Stimulated activated CD4-positive, alpha-beta T cell treated with anti-CD3 and anti-CD28 coated beads, Interleukin-12 subunit alpha, Interleukin-12 subunit beta, amount 100 ng/mL, for 24 hours (primary cell): ENCODE measurements at places on chromosomes 7 and 10.

DNA sequence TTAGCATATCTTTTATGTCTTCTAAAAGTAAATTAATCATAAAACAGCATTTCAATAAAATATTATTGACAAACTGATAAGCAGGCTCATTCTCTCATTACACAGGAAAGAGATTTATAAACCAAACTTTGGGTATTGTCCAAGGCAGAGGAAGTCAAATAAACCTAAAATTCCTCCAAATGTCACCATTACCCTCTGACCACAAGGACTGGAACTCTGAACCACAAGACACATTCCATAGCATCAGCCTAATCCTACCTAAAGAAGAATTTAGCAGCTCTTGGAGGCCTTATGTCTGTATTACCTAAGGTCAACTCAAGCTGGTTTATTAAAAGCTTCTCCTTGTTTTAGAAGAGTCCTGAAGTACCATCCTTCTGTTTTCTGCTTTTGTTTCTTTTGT lies 82.4 kb upstream of the SLC13A1 start:
- no peak for DNase-seq

DNA sequence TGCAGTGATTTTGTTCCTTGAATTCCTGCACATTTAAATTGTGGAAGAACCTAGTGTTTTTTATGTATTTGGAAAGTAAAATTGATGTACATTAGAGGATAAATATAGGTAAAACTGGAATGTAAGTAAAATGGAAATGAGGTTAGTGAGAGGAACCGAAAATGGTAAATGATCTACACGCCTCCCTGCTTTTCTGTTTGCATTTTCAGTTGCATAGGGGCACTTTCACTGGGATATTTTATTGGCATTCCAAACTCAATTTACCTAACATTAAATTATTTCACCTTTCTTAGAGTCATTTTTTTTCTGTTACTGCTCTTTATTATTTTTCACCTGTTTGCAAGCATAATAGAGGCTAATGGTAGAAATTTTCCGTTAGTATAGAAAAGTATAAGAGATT lies 8.0 kb downstream of the CDK13 start:
- DNase-seq = no peak

DNA sequence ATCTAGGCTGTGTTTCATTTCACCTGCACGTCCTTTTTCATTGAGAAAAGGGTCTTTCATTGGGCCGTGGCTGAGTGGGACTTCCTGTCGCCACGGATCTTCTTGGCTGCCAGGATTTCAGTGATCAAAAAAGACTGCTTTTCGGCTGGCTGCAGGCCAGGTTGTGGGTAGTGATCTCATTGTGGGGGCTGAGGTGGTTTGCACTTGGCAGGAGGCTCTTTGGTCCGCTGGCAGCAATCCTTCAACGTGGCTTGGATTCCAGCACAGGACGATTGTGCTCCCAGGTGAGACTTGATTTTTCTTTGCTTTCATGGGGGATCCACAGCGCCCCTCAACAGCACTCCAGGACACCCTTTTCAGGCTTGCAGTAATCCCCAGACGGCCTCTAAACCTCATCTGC lies 29.0 kb upstream of the ZNF273 start:
- DNase-seq = no peak

- no peak for DNase-seq
Measured at GRCh38 chr10:132679217-132679595, 106.7 kb downstream of the NKX6-2 start.
